ENCODE measurements at places on chromosomes 5 and 9.
A peak's percentile ranks its signal among the peaks of the same experiment; 100 is the strongest.

GRCh38 chr5:150180241-150181026, 9.4 kb upstream of the SLC6A7 start:
- no peak for DNase-seq

GRCh38 chr5:97425511-97425910, 242.5 kb upstream of the RIOK2 start:
- DNase-seq = no peak

- DNase-seq = no peak
Observed at GRCh38 chr5:82699737-82700136, 377.5 kb downstream of the TMEM167A start.

- peak; percentile 56 for DNase-seq
Observed at GRCh38 chr5:126471875-126472537, 48.8 kb downstream of the GRAMD2B start.

DNA sequence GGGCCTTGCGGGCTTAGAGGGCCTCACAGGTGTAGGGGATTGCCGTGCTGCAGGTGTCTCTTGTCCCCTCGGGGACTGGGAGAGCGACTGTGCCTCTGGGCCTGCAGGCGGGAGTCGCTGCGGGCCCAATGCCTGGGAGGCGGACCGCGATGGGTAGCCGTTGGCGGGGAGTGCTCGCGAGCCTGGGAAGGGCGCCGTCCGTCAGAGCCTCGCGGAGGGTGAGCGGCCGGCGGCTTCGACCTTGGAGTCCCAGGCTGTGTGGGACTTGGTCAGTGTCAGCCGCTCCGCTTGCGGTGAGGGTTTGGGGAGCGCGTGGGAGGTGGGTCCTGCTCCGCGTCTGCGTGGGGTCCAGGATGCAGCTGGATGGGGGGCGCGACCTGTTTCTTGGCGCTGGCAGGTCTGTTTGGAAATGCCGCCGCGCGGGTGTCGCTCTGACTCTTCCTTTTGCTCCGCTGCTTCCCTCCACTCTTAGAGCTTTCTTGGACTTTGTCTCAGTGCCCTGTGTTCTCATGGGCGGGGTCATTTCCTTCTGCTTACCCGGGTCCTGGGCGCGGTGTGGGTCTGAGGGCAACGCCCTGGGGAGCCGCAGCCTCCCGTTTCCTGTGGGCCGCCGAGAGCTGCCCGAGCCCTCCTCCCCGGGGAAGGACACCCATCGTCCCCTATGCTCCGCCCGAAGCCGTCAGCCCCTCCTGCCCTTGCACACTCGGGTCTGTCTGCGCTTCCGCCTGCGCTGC, 88.9 kb upstream of the CACNA1B start:
- no peak for DNase-seq

- no peak for DNase-seq
Observed at GRCh38 chr5:181168595-181169118, 21.3 kb downstream of the OR2V2 start.

DNA sequence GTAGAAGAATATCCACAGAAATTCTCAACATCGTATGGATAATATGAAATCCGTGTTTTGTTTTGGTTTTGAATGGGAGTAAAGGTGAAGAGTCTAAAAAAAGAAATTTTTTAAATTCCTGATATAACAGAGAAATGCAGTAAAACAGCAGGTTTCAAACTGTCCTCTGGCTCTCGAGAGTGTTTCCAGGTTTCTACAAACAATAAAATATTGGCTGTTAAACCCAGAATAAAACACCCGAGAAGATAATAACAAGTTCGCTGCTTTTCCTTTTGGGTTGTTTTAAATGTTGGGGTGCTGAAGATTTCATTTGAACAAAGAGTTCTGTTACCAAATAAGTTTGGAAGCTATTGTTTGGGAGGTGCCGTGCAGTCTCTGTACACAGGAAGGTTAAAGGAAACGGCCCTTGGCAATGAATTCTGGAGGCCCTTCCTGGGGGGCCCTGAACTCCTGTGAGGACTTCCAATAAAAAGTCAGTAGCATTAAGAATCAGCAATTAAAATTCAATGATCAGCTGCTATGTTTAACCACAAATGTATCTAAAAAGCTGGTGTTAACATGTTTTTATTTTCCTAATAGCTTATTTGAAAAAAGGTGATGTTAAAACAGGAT, 215.8 kb downstream of the TSSK1B start:
- no peak for DNase-seq

DNA sequence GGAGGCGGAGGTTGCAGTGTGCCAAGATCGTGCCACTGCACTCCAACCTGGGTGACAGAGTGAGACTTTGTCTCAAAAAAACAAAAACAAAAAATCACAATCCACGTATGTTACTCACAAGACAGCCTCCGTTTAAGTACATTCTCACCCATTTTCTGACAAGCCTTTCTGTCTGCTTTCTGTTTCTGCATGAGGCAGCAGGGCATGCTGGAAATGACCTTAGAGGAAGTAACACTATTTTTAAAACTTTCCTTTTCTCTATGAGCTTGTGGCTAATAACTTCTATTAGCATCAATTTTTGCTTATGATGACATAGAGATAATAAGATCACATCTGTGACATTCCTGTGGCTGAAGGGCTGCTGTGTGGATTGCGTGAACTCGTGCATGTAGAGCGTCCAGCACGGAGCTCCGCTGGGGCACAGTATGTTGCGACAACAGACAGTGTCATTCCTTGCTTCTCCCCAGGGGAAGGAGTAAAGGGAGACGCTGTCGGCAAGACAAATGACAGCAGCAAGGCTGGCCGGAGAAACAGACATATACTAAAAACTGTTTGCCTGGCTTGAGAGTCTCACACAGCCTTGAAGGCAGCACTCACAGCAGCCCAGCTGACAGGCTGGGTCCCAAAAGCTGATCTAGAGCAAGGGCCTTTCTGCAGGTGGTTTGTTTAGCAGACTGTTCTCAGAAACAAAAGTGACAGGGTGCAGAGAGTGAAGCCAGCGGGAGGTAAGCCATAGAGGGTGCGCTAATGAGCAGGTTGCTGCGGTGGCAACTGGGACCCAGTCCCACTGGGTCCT, 1.6 kb downstream of the BTNL3 start:
- no peak for DNase-seq

All from non-pigmented ciliary epithelial cell (primary cell).